ENCODE measurements at places on chromosomes 4 and X.

GRCh38 chr4:182549356-182549755 lies 306.2 kb downstream of the TENM3 start:
- DNase-seq = no peak

DNA sequence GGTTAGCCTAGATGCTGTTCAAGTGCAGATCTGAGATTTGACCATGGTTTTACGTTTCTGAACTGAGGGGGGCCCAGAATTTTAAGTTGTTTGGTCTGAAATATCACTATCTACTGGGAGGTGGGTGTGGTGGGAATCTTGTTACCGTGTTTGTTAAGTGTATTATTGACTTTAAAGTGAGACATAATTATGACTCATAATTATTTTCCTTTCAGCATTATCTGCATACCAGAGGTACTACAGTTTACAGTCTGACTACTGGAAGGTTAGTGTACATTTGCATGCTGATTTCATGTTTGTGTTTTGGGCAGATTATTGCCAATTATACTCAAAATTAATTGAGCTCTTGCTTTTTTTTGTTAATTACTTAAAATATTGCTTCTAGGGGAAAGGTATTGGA lies 101.5 kb downstream of the KDM6A start:
- no peak for DNase-seq

DNA sequence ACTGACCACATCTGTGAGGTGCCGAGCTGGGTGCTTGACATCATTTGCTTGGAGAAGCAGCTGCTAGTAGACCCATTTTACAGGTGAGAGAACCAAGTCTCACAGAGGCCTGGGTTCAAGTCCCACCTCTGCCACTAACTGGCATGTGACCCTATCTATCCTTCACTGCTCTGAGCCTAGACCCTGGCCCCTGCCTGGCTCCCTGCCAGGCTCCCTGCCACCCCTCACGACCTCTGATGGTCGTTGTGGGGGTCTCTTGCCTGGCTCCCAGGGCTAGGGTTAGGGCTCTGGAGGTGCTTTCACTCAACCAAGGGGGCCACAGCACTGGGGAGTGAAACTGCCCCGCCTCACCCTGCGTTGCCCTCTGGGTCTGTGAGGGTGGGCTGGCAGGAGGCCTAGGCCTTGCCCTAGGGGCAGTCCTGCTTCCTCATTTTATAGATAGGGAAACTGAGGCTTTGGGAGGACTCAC lies 7.2 kb upstream of the ADD1 start:
- no peak for DNase-seq

- DNase-seq = no peak
Measured at GRCh38 chrX:39818750-39819149, 279.0 kb downstream of the BCOR start.

DNA sequence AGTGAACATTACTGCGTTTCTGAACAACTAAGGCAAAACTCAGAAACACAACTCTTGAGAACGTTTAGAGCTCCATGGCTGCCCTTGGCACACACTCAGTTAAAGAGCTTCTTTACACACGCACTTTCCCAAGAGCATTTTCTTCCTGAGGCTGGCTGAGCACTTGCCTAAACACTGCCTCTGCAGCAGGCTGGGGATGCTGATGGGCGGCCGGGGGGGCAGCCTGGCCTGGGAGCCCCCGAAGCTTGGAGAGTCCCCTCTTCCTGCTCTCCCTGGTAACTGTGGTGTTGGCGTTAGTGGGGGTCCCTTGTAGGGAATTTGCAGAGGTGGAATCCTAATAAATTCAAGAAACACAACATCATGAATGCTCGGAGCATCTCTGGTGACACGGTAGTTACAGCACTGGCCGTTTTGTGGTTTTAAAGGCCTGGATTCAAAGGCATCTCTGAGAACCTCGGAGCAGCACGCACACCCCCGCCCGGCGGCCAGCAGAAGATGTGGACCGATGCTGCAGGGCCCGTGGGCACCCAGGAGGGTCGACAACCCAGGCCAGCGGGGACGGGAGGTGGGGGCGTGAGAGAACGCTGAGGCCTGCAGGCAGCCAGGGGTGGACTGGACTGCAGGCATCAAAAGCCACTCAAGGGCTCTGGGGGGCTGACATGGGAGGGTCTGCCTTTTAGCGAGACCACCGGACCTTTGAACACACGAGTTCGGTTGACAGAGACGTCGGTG lies 45.4 kb downstream of the FGFRL1 start:
- DNase-seq = no peak

DNA sequence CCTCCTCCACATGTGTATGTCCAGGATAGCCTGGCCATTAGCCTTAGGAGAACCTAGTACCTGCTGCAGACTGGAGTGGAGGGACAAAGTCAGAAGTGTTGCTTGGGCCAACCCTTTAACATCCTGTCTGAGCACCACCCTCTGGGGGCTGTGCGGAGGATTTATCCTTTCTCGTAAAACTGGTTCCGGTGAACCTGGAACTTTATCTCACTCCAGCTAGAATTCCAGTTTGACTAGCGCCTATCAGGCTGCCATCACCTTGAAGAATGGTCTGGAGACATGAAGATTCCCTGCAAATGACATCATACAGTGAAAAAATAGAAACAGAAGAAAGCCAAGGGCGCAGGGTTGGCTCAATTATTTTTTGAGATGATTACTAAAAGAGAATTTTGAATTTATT lies 4.0 kb downstream of the TCEAL8 start:
- no peak for DNase-seq

DNA sequence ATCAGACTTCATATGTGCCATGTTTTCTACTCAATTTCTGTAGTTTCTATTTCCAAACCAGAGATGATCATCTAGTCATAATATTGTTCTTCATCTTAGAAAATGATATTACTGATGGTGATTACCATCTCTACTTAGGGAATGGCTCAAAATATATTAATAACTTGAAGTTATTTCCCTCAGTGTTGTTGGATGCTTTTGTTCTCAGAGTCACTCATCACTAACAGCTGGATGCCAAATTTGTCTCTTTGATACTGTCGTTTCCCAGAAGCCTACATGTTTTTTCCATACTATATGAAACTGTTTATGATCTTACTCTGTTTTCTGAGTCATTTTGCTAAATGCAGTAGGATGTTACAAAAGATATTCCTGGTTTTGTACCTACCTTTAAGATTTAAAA lies 8.9 kb downstream of the PGAM4 start:
- no peak for DNase-seq

GRCh38 chr4:4778554-4778953 lies 80.9 kb upstream of the MSX1 start:
- DNase-seq = no peak

DNA sequence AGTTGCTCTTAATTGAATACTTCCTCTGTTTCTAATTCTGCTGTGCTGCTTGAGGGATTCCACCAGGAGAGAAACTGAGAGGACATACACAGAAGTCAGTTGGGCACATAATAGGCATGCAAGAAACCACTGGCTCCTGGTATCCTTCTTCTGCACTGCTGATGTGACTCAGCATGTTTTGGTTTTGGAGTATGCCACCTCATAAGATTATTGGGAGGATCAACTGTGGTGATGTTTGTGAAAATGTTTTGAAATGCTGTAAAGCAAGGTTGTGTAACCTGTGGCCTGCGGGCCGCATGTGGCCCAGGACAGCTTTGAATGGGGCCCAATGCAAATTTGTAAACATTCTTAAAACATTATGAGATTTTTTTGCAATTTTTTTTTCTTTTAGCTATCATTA lies 119.6 kb downstream of the GATB start:
- DNase-seq = no peak

DNA sequence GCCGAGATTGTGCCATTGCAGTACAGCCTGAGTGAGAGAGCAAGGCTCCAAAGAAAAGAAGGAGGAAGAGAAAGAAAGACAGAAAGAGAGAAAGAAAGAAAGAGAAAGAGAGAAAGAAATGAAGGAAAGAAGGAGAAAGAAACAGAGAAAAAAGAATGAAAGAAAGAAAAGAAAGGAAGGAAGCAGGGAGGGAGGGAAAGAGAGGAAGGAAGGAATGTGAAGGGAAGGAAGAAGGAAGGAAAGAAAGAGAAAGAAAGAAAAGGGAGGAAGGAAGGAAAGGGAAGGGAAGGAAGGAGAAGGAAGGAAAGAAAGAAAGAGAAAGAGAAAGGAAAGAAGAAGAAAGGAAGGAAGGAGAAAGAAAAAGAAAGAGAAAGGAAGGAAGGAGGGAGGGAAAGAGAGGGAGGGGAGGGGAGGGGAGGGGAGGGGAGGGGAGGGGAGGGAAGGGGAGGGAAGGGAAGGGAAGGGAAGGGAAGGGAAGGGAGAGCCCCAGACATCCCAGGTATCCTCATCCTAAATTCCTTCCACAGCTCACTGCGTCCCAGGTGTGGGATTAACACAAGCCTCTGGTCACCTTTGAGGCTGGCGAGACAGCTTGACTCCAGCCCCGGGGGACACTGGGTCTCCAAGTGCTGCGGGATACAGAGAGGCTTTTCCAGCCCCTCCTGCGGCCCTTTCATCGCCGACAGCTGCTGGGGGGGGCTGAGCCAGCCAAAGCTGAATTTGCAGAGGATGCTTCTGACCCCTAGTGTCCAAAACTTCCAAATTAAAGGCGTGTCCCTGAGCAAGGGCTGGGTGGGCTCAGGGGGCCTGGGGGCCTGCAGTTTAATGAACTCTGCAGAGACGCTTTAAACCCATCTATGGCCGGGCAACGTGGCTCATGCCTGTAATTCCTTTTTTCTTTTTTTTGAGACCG lies 24.2 kb upstream of the CSF2RA start:
- DNase-seq = no peak

Measured in stimulated activated CD8-positive, alpha-beta memory T cell treated with anti-CD3 and anti-CD28 coated beads, Interleukin-2, amount 100 ng/mL, for 1 hour (primary cell).